T-helper 2 cell (primary cell): ENCODE measurements at places on chromosomes 7 and 10.

- DNase-seq: peak; percentile 54
Observed at GRCh38 chr10:50508315-50509051, 115.3 kb downstream of the SGMS1 start.

DNA sequence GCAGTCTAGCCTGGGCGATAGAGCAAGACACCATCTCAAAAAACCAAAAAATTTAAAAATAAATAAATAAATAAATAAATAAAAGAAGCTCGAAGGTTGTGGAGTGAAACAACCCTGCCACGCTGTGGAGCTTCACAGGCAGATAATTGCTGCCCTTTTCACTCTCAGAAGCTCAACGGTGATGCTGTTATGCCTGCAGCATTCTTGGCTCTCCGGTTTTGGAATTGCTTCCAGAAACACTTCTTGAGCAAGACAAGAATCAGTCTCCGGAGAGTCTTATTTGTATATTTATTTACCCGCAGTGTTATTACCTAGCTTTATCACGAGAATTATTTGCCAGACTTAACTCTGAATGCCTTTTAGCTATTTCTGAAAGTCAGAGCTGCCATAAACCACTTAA lies 40.5 kb upstream of the UBE2H start:
- no peak for DNase-seq

- DNase-seq: no peak
Observed at GRCh38 chr7:93895859-93896600, 5.5 kb upstream of the TFPI2 start.

DNA sequence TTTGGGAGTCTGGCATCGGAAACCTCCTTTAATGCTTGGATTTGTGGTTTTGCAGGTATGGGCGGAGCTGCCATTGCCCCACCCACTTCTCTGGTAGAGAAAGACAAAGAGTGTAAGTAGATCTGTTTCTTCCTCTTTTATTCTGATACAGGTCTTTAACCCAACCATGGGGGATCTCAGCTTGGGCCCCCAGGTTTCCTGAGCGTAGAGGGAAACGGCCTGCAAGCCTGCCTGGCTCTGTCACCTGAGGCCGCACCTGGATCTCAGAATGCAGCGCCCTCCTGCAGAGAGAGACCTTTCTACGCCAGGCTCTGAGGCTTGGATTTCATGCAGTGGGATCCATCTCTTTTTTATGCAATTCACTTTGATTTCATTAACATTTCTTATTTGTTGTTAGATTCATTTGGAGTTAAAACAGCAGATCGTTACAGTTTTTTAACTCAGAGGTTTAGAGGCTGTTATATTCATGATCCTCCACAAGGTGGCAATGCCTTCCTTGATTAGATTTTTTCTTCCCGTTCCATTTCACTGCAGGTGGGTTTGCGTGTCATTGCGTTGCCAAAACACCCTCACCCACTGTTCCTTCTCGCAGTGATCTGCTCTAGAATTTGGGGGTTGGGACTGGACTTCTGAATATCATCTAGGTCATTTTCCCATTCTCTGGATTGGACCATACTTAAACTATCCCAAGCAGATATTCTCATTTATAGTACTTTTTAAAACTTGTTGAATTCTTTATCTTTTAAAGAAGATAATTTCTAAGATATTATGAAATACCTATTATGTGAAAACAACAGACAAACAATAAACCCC lies 20.0 kb downstream of the RBM17 start:
- peak; percentile 39 for DNase-seq

DNA sequence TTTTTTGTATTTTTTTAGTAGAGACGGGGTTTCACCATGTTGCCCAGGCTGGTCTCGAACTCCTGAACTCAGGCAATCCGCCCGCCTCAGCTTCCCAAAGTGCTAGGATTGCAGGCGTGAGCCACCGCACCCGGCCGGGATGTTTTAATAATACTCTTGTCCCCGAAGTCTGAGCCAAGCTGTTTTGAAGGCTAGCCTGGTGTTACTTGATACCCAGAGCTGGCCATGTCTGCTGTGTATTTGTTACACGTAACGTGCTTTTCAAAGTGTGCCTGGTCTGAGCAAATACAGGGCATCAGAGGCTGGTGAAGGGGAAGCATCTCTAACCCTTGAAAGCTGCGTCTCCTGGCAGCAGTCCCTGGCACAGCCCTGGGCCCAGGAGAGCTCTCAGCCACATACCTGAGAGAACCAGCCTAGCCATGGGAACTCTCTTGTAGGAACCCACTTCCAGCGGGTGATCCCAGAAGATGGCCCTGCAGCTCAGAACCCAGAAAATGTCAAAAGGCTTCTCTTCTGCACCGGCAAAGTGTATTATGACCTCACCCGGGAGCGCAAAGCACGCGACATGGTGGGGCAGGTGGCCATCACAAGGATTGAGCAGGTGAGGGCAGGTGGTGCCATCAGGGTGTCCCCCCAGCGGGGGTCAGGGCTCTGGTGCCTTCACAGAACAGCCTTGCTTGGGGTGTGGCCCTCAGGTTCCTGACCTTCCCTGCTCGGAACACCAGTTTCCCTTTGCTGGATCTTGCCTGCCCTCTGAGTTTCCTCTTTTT lies 41.7 kb upstream of the ZMIZ2 start:
- no peak for DNase-seq
